H54 (cell line): ENCODE measurements at places on chromosomes 13 and 19.

- no peak for DNase-seq
Measured at GRCh38 chr13:113804703-113805430, 45.8 kb downstream of the TMEM255B start.

- no peak for DNase-seq
Measured at GRCh38 chr13:31956980-31957644, 74.5 kb upstream of the FRY start.

- no peak for DNase-seq
Measured at GRCh38 chr19:23286477-23286876, 36.3 kb upstream of the ZNF724 start.

- no peak for DNase-seq
Measured at GRCh38 chr13:44021422-44021821, 141.7 kb downstream of the LACC1 start.

GRCh38 chr19:30228113-30228834, 143.9 kb upstream of the ZNF536 start:
- DNase-seq: no peak

- DNase-seq: no peak
Measured at GRCh38 chr19:17457616-17458015, 3.1 kb downstream of the NXNL1 start.

DNA sequence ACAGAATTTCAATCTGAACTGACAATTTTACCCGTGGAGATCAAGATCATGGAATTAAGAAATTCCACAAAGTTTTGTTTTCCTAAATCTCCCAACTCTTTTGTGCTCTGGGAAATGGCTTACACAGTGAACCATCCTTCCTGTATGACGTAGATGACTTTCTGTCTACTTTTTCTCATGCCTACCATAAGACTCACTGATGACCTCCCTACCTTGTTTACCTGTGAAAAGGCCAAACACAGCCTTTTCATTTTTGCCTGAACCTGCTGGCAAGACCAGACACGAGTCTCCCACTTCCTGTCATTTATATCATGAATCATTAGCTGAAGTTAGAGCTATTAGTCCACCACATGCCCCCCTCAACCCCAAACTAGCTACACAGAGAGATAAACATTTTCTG, 4.6 kb upstream of the KBTBD6 start:
- no peak for DNase-seq

DNA sequence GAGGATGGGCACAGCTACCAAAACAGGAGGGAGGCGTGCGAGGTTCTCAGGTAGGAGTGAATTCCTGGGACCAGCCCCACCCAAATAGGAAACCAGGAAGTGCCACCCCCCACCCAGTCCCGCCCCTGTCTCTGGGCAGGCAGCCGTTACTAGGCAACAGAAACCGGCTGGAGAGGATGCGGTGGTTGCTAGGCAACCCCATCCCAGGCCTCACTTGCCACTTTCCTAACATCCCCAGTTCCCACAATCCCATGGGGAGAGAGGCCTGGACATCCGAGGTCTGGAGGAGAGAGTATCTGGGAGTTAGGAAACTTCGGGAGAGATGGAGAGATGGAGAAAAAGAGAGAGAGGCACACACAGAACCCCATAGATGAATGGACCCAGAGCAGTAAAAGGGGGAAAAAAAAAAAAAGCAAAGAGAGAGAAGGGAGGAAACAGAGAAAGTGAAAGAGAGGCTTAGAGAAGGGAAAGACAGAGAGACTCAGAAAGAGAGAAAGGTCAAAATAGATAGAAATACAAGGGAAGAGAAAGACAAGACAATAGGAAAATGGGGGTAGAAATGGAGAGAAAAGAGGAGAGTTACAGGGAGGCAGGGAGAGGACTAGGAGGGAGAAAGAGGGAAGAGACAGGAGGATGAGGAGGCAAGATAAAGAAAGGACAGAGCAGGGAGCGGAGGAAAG, 3.8 kb downstream of the GRIK5 start:
- peak; percentile 66 for DNase-seq

DNA sequence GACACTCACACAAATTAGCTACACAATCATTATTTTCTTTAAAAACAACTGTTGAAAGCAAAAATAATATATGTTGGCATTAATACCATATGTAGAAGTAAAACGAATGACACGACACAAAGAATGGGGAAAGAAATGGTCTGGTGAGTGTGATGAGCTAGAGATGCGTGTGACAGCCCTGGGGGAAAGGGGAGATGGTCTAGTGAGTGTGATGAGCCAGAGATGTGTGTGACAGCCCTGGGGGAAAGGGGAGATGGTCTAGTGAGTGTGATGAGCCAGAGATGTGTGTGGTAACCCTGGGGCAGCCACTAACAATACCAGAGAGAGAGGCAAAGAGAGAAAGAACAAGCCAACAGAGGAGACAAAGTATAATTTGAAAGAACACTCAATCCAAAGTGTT, 22.3 kb upstream of the LAMP1 start:
- DNase-seq: no peak

- DNase-seq: peak; percentile 38
Measured at GRCh38 chr13:99027260-99027659, 49.4 kb upstream of the DOCK9 start.
